ENCODE measurements at places on chromosomes 7 and 10. TPM values are rescaled to one million over a fixed set of nuclear protein-coding genes. Genes with fewer than 3 reads are reported as not detected.

- H3K27me3 ChIP-seq: no peaks in the 10 kb centered on the region
- DNase-seq: no peak
- no peaks in the 10 kb centered on the region for H3K36me3 ChIP-seq
- H3K4me3 ChIP-seq: no peak overlapping the region
- H3K4me1 ChIP-seq: no peaks in the 10 kb centered on the region
Observed at GRCh38 chr7:116145245-116145852, 65.0 kb upstream of the TES start.

- no peaks in the 10 kb centered on the region for H3K27me3 ChIP-seq
- H3K4me1 ChIP-seq: no peaks in the 10 kb centered on the region
- H3K36me3 ChIP-seq: no peaks in the 10 kb centered on the region
- no peak overlapping the region for H3K27ac ChIP-seq
Observed at GRCh38 chr7:119935418-119936025, 337.5 kb upstream of the KCND2 start.

- H3K27me3 ChIP-seq: no peaks in the 10 kb centered on the region
- no peaks in the 10 kb centered on the region for H3K36me3 ChIP-seq
- peaks cover 68% of the 10 kb centered on the region for H3K4me1 ChIP-seq
- H3K27ac ChIP-seq: peak overlapping the region; percentile 55
Observed at GRCh38 chr10:77157248-77158019, 480.2 kb downstream of the KCNMA1 start.

- H3K4me3 ChIP-seq: peak overlapping the region; percentile 59
- no peak overlapping the region for H3K27ac ChIP-seq
- no peaks in the 10 kb centered on the region for H3K36me3 ChIP-seq
- H3K4me1 ChIP-seq: peaks cover 10% of the 10 kb centered on the region
Observed at GRCh38 chr7:100171087-100171681, 2.8 kb upstream of the GAL3ST4 start.

DNA sequence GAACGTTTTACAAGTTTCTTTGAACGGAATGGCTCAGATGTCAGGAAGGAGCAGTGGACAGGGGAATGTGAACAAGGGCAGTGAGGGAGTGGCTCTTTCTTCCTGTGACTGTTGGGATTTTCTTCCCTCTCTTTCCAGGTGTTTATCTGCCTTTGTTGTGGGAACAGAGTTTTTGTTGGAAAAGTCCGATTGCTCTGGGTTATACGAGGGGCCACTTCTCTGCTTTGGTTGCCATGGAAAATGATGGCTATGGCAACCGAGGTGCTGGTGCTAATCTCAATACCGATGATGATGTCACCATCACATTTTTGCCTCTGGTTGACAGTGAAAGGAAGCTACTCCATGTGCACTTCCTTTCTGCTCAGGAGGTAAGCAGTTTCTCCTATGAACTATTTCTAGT, 41.4 kb downstream of the ZRANB1 start:
- H3K27ac ChIP-seq: peak overlapping the region; percentile 13
- H3K36me3 ChIP-seq: peaks cover 6% of the 10 kb centered on the region
- no peaks in the 10 kb centered on the region for H3K27me3 ChIP-seq
- no peak for DNase-seq
- H3K4me3 ChIP-seq: no peak overlapping the region

GRCh38 chr7:37577412-37577811, 106.2 kb upstream of the GPR141 start:
- no peaks in the 10 kb centered on the region for H3K4me1 ChIP-seq
- H3K4me3 ChIP-seq: no peak overlapping the region
- no peaks in the 10 kb centered on the region for H3K36me3 ChIP-seq
- no peaks in the 10 kb centered on the region for H3K27me3 ChIP-seq

The AKR1D1 gene
- total RNA-seq: not detected

Data from thoracic aorta (tissue), 2 donors.